Effector memory CD4-positive, alpha-beta T cell (primary cell): ENCODE measurements at places on chromosomes 6 and 20.

DNA sequence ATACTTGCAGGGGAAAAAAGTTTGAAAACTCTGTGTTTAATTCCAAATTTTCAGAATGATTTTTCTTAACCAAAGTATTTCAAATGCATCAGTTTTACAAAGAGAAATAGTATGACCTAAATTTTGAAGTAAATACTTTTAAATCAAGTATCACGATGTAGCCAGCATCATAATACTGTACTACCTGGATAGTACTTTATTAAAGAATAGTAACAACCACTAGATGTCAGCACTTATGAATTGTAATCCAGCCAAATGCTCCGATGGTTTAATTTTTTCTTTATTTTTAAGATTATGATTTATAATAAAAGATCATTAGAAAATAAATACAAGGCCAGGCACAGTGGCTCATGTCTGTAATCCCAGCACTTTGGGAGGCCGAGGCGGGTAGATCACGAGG is 37.2 kb upstream of the HACE1 start:
- no peak for DNase-seq

DNA sequence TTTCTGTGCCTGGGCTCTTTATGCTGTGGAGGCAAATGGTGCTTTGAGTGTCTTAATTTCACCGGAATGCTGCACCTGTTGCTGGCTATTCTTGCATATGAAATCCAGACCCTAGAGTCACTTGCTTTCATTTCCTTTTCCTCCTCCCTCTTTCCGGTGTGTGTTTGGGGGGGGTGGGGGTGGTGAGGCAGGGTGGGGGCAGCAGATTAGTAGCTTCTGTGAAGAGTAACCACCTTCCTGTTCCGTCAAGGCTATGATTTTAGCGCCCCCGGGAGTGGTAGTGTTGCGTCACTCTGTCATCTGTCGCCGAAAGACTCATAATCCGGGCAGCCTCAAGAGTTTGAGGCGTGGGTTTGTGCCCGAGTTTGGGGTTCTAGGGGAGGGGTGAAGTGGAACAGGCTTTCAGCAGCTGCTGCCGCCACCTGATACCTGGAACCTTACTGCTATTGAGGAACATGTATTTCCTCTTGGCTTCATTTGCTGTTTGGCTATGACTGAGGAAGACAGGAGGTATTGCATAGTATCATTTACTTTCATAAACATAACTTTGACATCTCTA is 49.1 kb downstream of the UTRN start:
- DNase-seq: peak; percentile 49

- no peak for DNase-seq
Measured at GRCh38 chr6:34234667-34235306, 1.9 kb upstream of the HMGA1 start.

- DNase-seq: no peak
Measured at GRCh38 chr6:68225729-68226128, 409.4 kb upstream of the ADGRB3 start.

GRCh38 chr6:142946924-142947713 is 2.1 kb upstream of the HIVEP2 start:
- peak; percentile 81 for DNase-seq

DNA sequence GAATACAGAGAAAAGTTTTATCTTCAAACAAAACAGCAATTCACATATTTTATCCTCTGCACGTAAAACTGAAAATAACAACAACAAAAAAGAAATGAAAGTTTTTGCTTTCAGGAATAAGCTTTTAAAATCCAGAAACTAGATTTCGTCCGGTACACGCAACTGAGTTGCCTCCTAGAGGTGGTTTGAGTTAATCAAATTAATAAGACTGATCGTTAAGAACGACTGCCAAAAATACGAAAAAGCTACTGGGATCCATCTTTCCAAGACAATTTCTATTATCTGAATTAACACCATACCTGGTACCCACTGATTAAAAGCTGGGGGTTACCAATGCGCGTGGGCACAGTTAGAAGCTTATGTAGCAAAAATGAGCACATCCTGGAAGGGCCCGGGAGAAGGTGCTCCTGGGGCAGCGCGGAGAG is 669 bp downstream of the PDCD2 start:
- no peak for DNase-seq

- no peak for DNase-seq
Measured at GRCh38 chr6:7134999-7135745, 27.4 kb downstream of the RREB1 start.

- DNase-seq: no peak
Measured at GRCh38 chr20:63357921-63358905, 2.9 kb downstream of the CHRNA4 start.

DNA sequence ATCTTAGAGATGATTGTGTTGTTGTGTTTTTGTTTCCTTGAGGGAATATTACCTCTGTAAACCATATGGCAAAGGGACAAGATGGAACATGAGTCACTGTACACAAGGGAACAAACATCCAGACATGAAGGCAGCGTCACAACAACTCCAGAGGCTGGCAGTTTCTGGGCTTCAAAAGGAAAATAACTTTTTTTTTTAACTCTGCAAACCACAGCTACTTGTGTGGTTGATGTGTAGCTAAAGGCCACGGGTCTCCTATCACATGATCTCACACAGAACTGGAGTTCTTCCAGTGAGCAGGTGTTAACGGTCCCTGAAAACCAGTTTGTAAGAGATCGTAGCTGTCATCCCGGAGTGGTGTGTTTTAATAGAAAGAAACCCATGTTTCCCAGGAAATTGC is 33.2 kb upstream of the HBS1L start:
- DNase-seq: peak; percentile 44

DNA sequence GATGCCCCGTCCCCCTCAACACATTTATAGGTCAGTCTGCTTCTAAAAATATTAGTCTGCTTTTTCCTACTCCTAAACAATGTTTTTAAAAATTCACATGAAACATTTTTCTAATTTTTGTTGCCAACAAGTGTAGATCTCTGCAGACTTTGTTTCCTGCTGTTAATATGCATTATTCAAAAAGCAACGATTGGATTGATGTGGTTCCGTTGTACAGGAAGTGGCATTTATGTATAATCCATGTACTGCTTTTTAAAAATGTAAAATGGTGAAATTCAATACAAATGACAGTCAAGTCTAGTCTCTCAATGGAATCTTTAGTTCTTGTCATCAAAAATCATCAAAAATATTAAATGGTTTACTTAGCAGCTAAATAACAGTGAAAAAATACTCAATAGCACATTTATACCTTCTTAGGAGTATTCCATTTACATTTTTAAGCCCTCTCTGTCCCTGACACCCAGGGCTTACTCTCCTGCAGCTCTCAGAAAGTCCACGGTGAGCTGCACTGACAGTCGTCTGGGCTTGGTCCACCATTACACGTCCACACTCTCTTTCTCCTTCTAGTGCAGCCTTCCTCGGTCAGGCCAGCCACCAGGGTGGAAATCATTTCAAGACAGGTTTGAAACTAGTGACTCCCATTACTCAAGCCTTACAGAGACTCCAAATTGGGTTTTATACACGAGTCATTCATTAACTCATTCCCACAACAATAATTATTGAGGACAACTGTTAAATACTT is 211.5 kb downstream of the TMEM200A start:
- no peak for DNase-seq

GRCh38 chr20:61662226-61662967 is 403.3 kb downstream of the TAF4 start:
- no peak for DNase-seq

GRCh38 chr20:37233548-37234253 is 27.9 kb downstream of the GHRH start:
- DNase-seq: no peak

DNA sequence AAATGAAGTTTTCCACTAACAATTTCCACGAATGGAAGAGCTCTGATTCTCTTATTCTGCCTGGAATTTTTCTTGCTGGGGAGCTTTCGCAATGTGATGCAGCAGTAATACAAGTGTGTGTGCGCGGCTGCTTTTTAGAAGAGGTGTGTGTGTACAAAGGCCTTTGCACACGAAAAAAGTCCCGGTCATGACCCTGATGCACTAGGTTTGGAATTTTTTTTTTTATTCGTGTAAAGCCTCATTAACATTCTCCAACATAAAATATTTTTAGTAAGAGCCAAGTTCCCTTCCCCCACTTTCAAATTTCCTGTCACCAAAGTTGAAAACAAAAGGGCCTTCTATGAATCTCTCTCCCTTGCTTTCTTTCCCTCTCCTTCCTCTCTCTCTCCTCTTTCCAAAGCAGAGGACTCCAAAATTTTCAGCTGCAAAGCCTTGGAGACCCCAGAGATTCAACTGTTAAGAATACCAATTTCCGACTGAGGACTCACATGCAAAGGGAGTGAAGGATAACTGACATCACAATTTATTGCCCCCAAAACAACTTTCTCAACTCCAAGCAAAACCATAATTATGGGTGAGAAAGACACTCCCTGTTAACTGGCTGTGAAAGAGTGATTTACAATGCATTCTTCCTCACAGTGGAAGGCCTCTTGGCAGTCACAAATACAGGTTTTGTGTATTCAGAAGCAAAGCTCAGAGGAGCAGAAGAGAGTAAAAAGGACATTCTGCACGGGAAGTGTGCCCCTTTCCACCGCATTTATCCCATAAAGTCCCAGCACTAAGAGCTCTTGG is 421.2 kb upstream of the JARID2 start:
- DNase-seq: no peak

GRCh38 chr6:128711149-128711548 is 171.8 kb upstream of the LAMA2 start:
- DNase-seq: no peak

DNA sequence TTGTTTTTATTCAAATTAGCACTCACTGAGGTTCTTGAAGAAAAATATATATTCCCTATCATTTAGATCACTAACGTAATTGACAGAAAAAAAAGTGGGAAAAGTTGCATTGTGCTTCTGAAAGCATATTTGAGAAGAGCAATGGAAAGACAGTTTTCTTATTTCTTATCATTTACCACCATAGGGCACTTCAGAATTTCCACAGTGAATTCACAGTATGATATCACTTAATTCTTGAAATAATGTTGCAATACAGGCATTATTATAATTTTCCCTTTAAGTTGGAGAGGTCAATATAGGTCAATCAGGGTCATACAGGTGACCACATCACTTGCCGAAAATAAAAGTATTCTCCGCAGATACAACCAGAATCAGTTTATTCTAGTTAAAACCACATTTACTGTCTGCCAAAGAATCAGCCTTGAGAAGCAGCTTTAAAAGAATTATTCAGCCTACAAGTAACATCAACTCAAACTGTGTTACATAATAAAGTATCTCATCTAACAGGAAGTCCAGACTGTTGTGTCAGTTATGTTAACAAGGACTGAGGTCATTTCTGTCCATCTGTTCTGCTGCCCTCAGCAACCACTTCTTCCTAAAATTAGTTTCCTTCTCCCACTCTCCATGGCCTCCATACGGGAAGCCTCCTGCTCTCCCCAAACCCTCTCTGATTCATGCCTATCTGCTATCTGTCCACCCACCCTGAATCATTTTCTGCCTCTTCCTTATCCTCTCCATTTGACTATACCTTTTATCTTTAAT is 121.2 kb downstream of the SIM1 start:
- no peak for DNase-seq
